ENCODE measurements at places on chromosomes 1 and 21.
A peak's percentile ranks its signal among the peaks of the same experiment; 100 is the strongest.

- no peak for DNase-seq
Observed at GRCh38 chr1:72759486-72759885, 477.1 kb upstream of the NEGR1 start.

- no peak for DNase-seq
Observed at GRCh38 chr1:38932571-38932970, 9.1 kb downstream of the RHBDL2 start.

DNA sequence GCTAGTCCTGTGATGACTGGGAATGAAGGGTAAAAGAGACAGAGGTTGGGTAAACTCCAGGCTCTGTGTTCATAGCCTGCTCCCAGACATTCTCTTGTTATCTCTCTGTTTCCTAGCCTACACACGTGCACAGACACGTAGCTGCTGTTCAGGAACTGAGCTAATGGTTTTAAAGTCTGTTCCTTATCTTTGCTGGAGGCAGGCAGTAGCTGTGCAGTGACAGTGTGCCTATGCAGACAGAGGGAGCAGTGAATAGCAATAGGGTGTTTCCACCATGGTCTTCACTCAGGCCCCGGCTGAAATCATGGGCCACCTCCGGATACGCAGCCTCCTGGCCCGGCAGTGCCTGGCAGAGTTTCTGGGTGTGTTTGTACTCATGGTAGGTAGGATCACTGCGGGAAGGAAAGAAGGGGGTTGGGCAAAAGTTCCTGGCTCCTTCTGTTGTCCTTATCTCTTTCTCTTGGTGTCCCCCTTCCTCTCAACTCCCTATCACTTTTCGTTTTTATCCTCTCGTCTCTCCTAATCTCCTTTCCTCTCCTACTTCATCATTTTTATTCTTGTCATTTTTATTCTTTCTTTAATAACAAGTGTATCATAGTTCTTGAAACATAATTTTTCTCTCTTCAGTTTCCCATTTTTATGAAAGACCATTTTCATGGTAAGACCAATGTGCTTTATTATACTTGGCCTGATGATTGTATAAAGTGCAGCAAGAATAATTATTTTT lies at the start of gene AQP10:
TSS of gene AQP10 (plus strand) at position 212 of the 727 bp plus-strand sequence. CDS start at position 275, 63 bp downstream.
- DNase-seq = no peak

DNA sequence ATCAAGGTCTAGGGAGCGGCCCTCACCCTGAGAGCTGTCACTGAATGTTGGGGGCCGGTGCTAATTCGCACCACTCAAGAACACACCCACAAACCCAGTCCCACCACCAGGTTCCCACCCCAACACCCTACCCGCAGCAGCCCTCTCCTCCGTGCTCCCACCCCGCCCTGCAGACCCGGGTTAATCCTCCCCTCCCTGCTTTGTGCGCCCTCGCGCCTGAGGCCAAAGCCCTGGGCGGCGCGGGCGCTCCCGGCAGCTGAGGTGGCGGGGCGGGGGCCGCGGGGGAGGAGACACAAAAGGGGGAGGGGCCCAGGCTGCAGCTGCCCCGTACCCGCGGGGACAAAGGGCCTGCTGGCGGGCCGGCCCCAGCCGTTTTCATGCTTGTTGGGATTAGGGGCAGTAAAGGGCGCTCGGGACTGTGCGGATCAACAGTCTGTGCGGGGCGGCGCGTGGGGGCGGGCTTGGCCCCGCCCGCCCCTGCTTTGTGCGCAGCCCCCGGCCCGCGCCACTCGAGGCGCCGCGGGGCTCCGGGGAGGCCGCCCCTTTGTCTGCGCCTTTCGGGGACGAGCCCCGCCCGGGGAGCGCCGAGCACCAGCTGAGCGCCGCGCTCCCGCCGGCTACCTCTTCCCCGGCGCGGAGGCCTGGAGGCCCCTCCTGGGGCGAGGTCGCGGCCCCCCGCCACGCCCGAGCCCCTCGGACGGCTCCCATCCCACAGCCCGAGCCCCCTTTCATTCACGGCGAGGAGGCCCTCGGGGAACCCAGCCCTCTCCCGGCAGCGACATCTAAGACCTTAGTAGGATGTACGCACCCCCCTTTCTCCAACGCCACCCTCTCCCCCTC lies 10.9 kb downstream of the C1orf216 start:
- no peak for DNase-seq

GRCh38 chr21:28818663-28819278 lies 173.9 kb downstream of the LTN1 start:
- no peak for DNase-seq

GRCh38 chr1:13775459-13775858 lies 75.5 kb downstream of the PRDM2 start:
- DNase-seq = no peak

- DNase-seq = no peak
Observed at GRCh38 chr1:201404055-201404454, 4.9 kb upstream of the LAD1 start.

- DNase-seq = no peak
Observed at GRCh38 chr1:192604979-192605620, 29.5 kb downstream of the RGS1 start.

- DNase-seq = no peak
Observed at GRCh38 chr1:236809148-236809547, 14.1 kb downstream of the MTR start.

DNA sequence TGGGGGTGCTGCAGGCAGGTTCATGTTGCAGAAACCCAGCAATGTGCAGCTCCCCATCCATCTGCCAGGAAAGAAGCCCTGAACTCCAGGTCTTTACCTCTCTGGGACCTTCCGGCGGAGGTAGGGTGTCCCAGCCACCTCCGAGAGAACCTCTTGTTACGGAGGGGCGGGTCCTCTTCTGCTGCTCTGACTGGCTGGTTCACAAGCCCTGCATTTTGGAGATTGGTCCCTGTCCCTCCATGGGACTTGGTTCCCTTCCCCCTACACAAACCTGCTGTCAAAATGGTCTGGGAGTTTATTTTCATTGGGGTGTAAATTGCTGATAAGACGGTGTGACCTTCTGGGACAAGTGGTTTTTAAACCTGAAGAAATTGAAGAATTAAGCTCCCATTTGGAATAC lies 8.0 kb upstream of the CELSR2 start:
- no peak for DNase-seq

GRCh38 chr21:35120631-35121180 lies 71.6 kb upstream of the RUNX1 start:
- no peak for DNase-seq

GRCh38 chr1:246074421-246074820 lies 432.7 kb downstream of the SMYD3 start:
- no peak for DNase-seq

- no peak for DNase-seq
Observed at GRCh38 chr1:45397285-45397684, 57.0 kb upstream of the MUTYH start.

DNA sequence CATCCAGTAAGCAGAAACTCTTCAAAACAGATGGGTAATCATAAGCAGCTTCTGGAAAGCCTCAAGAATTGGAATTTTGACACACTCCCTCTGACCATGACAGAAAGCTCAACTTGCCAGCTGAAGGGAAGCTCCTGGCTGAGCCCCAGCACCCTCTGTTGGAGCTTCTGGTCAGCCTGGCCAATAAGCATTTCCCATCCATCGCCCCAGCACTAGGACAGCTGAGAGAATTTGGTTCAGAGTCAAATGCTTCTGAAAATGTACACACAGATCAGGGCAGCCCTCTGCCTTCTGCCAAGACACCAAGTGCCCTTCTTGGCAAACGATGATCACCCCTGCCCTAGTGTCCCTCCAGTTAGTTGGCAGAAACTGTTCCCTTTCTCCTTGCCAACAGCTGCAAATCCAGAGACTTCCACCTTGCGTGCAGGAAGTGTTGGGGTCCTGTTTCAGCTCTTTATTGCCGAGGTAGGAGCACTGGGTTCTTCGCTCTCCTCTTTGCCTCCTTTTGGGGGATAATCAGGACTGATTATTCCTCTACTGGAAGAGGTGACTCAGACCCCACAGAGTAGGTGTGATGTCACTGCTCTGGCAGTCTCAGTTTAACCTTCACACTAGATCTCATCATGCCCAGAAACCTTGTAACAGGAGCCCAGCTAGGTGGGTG lies 11.9 kb downstream of the PIGV start:
- DNase-seq = peak; percentile 76

DNA sequence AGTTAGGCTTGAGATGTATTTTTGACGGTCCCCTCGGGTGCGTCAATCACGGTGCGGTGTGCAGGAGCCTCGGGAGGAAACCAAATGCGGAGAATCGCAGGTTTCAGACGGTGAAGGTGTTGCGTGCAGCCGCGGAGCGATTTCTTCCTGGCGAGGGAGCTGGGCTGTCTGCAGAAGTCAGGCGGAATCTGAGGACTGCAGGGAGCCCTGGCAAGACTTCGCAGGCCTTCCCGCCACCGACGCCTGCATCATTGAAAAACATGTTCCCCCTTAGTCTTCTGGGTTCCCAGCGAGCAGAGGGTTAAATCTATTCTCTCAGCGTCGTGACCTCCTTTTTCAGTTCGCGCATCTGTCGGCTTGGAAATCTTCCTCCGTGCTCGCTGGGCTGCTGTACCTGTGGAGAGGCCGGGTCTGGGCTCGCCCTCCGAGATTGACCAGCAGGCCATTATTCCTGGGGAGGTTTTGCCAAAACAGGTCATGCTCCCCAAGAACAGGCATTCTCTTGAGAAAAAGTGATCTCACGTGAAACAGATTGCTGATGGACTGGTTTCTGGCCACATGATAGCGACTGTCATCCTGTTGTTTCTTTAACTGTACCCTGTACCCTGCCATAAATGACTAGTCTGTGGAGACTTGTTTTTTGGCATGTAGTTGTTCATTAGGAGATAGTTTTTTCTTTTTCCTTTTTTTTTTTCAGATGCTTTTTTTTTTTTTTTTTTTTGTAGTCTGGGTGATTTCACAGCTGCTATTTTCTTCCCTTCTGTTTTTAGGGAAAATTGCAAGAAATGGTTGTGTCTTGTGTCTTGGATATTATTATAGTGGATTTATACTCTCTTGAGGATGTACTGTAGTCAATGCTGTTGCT lies 894 bp downstream of the EPB41 start:
- DNase-seq = no peak

DNA sequence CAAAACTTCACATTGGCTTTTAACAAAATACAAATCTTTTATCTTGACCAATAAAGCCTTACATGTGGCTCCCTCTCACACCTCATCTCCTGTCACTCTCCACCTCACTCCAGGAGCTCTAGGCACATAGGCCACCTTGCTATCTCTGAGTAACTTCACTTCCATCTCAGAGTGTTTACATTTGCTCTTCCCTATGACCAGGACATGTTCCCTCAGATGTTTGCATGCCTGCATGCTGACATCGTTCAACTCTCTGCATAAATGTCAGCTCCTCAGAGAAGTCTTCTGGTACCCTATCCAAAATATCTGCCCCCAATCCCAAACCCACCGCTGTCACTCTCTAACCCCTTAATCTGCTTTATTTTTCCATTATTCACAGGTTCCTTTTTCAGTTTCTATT lies 110.9 kb downstream of the TOMM20 start:
- DNase-seq = no peak

GRCh38 chr1:236173174-236173767 lies 30.9 kb downstream of the GPR137B start:
- DNase-seq = no peak

DNA sequence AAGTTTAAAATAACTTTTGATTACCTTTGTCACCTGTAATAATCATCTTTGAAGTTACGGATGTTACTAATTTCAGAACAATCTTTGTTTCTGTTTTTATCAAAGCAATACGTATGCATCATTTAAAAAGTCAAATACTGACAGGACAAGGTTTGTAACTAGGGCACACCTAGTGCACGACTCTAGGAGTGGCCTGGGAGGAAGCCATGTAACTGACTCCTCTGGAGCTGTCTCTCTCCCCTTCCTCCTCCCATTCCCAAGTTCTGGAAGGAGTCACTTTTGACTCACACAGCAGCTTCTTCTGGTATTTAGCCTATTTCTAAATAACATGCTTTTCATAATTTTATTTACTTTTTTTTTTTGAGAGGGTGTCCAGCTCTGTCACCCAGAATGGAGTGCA lies 11.8 kb upstream of the RAP1GAP start:
- DNase-seq = no peak

GRCh38 chr1:160837558-160838205 lies 25.0 kb downstream of the CD244 start:
- DNase-seq = no peak

- DNase-seq = no peak
Observed at GRCh38 chr1:160567858-160568682, 11.2 kb downstream of the CD84 start.

DNA sequence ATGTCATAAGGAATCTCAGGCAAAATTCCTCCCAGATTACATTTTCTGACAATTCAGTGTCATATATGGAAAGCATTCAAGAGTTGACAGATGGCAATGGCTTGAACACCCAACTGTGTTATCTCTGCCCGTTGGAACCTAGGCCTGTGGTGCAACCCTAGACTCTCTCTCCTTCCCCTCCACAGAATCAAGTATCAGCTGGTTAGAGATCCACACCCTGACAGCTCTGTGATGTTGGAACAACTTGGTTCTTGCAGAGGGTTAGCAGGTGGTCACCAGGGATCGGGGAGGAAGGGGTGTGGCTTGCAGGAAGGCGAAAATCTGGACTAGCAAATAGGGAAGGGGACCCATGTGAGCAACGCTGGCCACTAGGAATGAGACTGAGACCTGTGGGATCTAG lies 26.3 kb downstream of the PCSK9 start:
- no peak for DNase-seq

GRCh38 chr21:45148316-45148990 lies 74.1 kb downstream of the ADARB1 start:
- DNase-seq = no peak

DNA sequence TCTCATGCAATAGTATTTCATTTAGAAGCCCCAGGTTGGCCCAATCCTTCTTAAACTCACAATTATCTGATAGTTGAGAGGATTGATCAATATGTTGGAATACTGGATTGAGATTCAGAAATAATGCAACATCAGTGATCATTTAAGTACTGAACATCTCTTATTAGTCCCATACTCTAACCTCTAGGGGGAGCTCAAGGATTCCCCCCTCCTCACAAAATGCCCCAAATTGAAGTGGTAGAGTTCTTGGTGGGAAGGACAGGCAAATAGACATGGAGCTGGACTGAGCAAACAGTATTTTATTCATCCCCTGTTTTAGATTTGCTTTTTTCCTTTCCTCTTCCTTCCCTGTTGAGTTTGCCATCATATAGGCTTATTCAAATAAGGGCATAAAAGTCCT lies 62.8 kb downstream of the NGF start:
- no peak for DNase-seq

- DNase-seq = no peak
Observed at GRCh38 chr1:194512957-194513356, 1326.5 kb upstream of the B3GALT2 start.

- DNase-seq = no peak
Observed at GRCh38 chr21:44534688-44535087, 5.3 kb downstream of the KRTAP10-1 start.

GRCh38 chr1:31707711-31708110 lies 3.9 kb upstream of the COL16A1 start:
- no peak for DNase-seq

DNA sequence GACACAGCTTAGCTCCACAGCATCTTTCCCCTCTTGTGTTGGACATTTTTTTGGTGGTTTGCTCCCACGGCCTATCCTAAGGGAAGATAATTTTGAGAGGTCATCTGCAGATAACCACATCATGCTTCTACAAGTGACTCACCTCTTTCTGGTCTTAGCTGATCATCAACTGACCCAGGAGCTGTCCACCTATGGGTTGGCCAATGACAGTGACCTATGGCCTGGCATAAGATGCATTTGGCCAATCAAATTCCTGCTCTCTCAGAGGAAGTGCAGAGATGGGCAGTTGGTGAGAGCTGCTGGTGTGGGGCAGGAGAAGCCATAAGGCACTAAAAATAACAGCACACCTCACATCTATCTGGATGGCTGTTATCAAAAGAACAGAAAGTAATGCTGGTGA lies 100.0 kb upstream of the CLDN14 start:
- DNase-seq = no peak

- no peak for DNase-seq
Observed at GRCh38 chr1:175504875-175505555, 238.4 kb downstream of the TNR start.
